Midbrain (tissue), 1 donor: ENCODE measurements at places on chromosomes 16 and 17.

- DNase-seq = no peak
Observed at GRCh38 chr16:10972108-10972818, 27.9 kb downstream of the CLEC16A start.

DNA sequence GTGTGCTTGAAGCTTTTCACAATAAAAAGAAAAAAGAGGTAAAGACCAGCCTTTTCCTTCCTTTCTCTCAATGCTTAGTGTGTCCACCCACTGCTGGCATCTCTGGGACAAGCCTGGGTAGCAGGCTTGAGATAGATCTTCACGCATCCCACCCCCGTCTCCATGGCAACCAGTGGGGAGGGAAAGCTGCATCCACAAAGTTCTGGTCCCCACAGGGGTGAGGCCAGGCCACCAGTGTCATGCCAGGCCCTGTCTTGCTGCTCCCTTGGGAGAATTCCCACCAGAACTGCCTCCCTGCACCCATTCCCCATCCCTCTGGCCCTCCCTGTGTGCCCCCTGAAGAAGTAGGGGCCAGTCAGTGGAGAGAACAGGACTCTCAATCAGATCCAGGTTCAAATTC is 259.9 kb downstream of the MRTFB start:
- DNase-seq = no peak

DNA sequence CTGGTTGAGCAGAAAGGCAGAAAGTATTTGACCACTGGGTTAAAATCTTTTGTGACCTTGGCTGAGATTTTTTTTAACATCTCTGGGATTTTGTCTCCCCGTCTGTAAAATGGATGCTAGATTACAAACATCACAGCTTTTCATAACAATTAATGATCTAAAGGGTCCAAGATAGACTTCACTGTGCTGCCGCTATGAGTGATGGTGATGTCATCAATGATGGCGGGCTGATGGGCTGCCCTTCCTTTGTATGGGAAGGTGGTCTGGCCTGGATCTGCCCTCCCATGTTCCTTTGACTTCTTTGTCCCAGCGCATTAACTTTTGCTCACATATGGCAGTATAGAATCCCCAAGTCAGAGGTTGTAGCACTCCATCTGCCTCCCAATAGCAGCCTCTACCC is 116.7 kb downstream of the IRX5 start:
- DNase-seq = no peak

DNA sequence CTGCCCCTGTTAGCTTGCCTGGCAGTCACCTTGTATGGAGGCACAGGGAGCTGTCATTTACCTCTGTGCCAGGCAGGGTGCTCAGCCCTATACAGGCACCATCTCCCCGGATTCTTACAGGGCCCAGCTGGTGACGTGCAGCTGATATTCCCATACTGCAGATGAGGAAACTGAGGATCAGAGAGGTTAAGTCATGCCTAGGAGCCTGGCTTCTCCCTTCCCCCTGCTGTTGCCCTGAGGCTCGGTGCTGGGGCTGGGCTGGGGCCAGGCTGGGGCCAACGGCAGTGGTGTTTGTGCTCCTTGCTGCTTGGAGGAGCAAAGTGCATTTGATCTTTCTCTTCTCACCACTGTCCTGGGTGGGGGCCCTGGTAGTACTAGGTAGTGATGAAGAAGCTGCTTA is 54.7 kb upstream of the IL34 start:
- no peak for DNase-seq

- no peak for DNase-seq
Observed at GRCh38 chr17:43879723-43880419, 27.5 kb downstream of the MPP2 start.

DNA sequence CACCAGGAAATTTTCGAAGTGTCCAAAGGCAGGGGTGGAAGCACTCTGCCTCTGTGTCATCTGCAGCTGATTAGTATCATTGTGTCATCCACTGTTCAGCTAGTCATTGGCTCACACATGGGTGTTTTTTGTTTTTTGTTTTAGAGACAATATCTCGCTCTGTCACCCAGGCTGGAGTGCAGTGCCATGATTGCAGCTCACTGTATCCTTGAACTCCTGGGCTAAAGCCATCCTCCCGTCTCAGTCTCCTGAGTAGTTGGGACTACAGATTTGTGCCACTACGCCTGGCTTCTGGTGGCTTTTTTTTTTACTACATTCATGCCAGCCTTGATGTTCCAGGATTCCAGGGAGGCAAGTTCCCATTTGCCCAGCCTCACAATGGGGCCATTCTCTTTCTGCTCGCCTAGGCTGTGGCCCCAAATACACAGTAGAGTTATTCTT is 32.5 kb upstream of the MYO18A start:
- peak; percentile 95 for DNase-seq

DNA sequence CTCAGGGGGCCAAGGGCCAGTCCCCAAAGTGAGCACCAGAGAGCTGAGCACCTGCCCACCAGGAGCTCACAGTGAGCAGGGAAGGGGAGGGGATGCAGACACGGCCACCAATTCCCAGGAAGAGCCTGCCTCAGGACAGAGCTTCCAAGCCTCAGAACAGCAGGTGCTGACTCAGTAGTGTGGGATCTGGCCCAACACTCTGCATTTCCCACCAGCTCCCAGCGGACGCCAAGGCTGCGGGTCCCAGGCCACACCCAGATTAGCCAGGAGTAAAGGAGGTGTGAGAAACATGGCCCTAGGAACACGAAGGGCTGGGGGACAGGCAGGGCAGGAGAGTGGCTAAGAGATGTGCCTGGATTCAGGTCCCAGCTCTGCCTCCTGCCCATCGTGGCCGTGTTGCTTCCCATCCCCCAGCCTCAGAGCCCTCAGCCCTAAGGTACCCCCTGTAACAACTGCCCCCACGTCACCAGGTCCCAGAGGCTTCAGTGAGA is 28.4 kb upstream of the EIF1 start:
- DNase-seq = no peak

DNA sequence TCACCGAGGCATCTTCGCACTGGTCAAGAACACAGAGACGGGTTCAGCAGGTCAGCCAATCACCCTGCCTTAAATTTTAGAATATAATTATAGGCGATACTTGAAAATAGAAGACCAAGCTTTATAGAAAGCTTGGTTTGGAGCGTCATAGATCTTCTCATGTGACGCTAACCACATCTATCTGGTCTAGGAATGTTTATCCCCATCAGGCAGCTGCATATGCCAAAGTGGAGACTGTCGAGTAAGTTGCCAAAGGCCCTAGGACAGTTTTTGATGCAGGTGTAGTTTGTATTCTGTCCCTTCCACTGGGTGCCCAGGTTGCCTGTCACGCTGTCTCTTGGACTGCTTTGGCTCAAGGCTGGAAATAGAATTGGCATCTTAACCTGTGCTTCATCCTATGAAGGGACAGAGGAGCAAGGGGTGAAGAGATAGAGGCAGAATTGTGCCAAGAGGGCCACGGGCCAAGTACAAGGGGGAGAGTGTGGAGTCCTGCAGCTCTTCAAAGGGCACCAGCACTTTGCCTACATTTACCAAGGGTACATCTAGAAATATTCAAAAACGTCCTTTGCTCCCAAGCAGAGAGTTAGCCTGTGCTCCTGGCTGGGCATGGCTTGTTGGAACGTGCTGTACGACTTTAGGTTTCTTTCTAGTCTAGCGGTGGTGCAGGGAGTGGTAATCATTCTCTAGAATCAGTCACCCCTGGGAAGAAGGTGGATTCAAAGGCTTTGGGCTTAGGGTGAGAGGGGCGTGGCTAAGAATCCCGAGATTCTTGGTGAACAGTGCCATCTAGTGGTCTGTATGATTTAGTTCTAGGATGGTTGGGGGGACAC is 5.3 kb upstream of the WIPI1 start:
- DNase-seq = peak; percentile 89

GRCh38 chr17:43410557-43411368 is 12.0 kb downstream of the ARL4D start:
- no peak for DNase-seq
